Temporal lobe (tissue), 4 donors: ENCODE measurements at places on chromosomes 3 and 15. TPM values are rescaled to one million over a fixed set of nuclear protein-coding genes. Genes with fewer than 3 reads are reported as not detected.

ASB14 gene
- not detected for total RNA-seq

ATP13A5 gene
- total RNA-seq, result 0.49 TPM

ITIH1 gene
- not detected for total RNA-seq

ACAN gene
- total RNA-seq, result 0.49 TPM
